ENCODE measurements at places on chromosomes 12 and 14.
A peak's percentile ranks its signal among the peaks of the same experiment; 100 is the strongest.

- DNase-seq: peak; percentile 57
Observed at GRCh38 chr12:96414637-96415036, 14.4 kb upstream of the CDK17 start.

DNA sequence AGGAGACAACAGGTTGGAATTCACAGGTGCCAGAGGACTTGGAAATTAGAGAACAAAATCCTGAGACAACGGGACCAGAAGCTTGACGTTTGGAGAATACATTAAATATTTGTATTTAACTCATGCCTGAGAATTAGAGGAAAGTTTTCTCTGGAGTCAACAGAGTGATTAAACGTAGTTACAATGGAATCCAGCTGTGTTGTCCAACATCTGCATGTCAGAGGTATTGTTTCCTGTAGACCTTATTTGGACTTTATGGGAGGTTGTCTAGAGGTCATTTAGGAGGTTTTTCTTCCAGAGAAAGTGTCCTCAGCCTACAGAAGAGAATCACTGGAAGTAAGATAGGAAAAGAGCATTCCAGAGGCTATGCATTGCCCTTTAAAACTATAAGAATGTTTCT is 45.1 kb upstream of the RERGL start:
- no peak for DNase-seq

DNA sequence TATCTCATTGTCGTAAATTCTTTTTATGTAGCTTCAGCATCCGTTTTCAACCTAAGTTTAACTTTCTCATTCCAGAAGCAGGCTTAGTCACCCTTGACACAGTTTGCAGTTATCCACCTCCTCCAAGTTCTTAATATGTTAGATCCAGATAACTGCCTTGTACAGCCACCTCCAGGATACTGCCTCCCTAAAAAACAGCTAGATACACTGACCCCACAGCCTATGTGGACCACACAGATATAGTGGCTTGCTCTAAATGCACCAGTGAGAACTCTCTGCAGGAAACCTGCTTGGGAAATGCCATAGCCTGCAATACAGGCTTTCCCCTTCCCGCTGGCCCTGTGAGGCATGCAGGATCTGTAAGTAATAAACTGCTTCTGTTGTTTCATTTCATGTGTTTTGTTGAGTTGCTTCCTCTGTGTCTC is 11.1 kb upstream of the RTL1 start:
- DNase-seq: no peak

DNA sequence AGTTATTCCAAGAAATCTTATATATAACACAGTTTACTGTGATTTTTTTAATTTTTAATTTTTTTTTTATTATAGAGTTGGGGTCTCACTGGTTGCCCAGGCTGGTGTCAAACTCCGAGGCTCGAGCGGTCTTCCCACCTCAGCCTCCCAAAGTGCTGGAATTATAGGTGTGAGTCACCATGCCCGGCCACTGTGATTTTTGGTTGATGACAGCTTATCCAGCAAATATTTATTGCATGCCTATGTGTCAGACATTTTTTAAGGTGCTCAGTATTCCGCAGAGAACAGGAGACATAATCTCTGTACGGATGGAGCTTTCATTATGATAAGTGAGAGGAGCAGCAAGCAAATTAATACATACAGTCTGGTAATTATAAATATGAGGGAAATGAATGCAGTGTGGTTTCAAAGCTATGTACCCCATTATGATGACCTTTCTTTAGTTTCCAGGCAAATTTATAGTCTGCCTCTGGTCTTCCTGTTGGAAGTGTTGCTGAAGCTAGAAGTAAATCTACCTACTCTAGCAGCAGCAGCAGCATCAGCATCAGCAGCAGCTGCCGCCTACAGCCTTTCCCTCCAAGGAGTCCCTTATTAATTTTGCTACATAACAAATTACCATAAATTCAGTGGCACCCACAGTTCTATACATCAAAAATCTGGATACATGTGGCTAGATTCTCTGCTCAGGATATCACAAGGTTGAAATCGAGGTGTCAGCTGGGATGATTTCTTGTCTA is 32.3 kb downstream of the FRS2 start:
- DNase-seq: no peak

- DNase-seq: peak; percentile 60
Observed at GRCh38 chr12:65123435-65124063, 2.4 kb upstream of the WIF1 start.

DNA sequence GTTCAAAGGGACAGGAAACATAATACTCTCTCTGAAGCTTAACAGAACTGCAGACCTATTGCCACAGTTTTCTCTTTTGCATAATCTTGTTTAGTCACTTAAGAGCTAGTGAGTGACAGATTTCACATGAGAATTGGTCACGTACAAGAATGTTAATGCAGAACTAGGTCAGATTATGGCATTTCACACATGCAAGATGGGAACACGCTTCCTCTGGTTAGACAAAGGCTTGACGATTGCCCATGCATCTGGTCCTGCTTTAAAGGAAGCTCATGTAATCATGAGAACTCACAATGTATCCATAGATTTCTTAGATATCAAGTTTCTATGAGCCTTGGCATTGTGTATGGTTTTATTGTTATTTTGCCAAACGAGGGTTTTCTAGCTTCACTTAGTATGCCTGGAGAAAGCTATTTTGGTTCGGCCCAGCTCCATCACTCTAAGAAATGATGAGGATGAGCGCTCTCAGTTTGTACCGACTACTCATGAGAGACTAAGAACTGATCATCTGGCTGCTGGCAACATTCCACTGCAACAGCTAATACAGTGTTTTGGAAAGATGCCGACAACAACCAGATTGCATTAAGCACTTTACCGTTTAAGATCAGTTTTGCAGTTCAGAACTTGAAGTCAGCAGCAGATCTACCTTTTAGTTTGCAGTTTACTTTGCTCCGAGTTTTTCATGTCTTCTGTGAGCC is 380.0 kb downstream of the DIO2 start:
- DNase-seq: no peak

DNA sequence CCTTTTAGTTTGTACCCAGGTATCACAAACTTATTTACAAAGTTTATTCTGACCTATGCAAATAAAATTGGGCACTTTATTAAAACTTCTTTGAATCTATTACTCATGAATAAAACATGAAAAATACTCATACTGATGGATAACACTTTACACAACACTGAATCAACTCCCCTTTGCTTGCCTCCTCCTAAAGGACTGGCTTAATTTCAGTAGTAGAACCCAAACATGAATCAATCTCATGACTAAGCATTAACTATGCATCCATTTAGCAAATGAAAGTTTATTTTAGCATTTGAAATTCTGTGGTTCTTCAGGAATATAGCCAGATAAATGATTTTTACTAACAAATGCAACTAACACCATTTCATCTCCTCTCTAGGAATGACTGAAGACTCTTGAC is 32.4 kb downstream of the DENND5B start:
- no peak for DNase-seq

DNA sequence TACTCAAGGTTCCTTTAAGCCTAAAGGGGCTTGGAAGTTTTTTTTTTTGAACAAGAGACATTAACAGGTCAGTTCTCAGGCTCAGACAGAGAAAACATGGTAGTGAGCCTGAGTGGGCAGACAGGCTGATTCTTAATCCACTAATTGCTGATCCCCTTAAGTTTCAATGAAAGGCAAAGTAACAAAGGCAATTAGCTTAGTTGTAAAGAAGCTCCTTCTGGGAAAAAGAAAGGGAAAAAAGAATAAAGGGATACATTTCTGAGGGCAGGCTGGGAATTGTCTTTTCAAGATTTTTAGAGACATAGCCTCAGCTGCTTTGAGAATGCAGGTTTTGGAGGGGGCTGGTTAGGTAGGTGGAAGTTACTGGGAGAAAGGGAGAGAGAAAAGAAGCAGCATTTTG is 133.8 kb downstream of the CFAP54 start:
- DNase-seq: no peak
